ENCODE measurements at places on chromosomes 16 and 17.

DNA sequence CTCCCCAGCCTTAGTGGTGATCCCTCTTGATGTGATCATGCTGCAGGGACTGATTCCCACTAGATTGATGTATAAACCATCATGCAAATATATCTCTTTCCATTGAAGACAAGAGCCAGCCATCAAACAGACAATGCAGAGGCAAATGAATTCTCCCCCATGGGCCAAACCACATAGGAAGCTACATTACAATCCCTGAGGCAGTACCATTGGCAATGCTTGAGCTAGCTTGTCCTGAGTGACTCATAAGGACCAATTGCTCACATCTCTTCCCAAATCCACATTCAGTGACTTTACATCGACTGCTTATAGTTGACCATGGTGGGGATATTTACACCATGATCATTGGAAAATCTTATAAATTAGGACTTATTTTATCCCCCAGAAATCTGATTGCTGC is 242.2 kb downstream of the SHISA9 start:
- no peak for DNase-seq

DNA sequence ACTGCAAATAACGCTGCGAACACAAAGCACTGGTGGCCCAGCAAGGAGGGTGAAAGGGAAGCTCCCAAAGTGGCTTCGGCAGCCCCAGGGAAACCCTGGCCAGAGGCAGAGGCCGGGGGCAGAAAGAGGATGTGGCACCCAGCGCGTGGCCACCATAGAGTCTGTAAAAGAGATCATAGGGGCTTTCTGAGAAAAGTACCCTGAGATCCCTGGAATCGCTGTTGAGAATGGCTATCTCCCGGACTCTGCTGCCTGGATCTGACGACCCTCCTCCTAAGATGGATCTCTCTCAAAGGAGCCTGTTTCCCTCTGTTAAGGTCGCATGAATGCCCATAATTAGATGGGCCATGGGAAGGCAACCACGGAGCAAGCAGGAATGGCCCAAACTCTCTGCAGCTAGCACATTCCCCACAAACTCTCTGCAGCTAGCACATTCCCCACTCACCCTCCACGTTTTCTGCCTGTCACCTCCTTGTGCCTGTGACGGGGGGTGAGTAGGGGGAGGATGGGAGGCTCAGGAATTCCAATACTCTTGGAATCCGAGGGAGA is 364.4 kb downstream of the XYLT1 start:
- no peak for DNase-seq

DNA sequence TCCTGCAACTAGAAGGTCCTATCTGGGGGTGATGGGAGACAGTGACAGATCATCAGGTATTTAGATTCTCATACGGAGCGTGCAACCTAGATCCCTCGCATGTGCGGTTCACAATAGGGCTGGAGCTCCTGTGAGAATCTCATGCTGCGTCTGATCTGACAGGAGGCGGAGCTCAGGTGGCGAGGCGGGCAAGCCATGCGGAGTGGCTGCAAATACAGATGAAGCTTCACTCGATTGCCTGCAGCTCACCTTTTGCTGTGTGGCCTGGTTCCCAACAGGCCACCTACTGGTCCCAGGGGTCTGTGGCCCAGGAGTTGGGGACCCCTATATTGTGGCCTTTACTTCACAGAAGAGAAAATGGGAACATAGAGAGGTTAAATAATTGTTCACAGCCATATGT is 200.4 kb downstream of the IRF8 start:
- no peak for DNase-seq

DNA sequence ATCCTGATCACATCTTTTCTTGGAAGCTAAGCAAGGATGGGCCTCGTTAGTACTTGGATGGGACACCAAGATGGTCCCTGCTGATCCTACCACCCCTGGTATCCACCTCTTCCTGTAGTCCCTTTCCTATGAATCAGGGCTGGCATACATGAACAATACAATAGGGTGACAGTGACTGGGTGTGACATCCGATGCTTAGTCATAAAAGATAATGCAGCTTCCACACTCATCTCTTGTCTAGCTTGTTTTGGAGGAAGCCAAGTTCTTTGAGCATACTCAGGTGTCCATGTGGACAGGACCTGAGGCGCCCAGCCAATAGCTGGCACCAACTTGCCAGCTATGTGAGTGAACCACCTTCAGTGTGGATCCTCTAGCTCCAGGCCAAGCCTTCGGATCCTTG is 62.5 kb upstream of the NFAT5 start:
- DNase-seq: no peak
